ENCODE measurements at places on chromosomes 12 and 14.

DNA sequence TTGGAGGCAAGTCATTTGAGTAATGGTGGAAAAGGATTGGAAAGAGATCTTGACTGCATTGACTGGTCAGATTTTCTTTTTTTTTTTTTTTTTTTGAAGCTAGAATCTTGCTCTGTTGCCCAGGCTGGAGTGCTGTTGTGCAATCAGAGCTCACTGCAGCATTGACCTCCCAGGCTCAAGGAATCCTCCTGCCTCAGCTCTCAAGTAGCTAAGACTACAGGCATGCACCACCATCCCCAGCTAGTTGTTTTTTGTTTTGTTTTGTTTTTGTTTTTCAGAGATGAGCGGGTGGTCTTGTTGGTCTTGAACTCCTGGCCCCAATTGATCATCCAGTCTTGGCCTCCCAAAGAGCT is 30.9 kb upstream of the FAM222A start:
- DNase-seq = no peak

- no peak for DNase-seq
Observed at GRCh38 chr14:104651876-104652260, 37.5 kb upstream of the INF2 start.

GRCh38 chr12:28872654-28873268 is 276.3 kb upstream of the FAR2 start:
- DNase-seq = peak; percentile 62

DNA sequence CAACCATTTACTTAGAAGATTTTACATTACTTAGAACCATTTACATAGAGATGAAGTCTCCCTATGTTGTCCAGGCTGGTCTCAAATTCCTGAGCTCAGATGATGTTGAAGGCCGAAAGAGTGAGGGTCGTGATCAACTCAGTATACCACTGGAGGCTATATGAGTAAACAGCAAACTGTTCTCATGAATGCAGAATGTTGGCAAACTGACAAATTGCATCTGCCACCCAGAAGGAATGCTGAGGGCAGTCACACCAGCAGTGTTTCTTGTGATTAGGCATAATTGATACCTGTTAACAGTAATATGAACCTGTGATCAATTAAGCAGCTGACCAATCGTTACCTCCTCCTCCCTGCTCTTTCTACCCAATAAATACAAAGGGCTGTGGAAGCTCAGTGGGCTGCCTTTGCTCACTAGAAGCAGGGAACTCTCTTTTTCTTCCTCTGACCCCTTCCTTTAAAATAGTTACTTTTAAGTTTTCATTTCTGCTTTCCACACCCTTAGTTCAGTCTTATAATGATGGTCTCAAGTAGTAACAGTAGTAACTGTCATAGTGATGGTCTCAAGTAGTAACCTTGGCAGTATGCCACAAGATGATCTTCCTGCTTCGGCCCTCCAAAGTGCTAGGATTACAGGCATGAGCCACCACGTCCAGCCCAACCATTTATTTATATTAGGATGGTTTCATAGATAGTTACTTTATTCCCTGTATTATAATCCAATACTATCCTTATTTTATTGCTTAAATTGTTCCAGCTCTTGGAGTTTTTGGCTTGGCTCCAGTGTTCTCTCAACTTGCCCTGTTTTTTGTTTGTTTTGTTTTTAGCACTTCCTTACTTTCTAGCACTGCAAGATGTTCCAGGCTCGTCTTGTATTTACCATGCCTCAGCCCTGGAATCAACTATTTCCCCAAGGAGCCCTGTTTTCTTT is 25.8 kb downstream of the LIMA1 start:
- no peak for DNase-seq

- DNase-seq = no peak
Observed at GRCh38 chr14:81055971-81056370, 100.5 kb downstream of the TSHR start.

GRCh38 chr12:122051231-122051876 is 27.2 kb upstream of the MLXIP start:
- DNase-seq = no peak

- no peak for DNase-seq
Observed at GRCh38 chr12:53344487-53344823, 8.3 kb upstream of the SP7 start.

- no peak for DNase-seq
Observed at GRCh38 chr12:14842315-14842714, 1.0 kb downstream of the ART4 start.

DNA sequence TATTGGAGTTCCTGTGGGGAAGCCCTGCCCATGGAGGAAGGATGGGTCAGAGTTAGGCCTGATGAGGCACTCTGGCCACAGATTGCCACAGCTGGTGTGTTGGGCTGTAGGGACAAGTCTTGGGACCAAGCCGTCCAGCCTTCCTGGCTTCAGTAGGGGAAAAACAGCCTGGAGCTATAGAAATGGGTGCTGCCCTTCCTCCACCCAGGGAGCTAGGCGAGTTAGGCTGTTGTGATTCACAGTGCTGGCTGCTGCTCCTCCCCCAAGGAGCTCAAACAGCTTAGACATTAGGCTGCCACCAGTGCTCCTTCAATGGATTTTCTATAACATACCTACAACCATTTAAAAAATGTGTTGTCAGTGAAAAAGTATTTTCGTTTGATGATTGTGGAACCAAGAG is 274.3 kb downstream of the RPL10L start:
- DNase-seq = no peak

DNA sequence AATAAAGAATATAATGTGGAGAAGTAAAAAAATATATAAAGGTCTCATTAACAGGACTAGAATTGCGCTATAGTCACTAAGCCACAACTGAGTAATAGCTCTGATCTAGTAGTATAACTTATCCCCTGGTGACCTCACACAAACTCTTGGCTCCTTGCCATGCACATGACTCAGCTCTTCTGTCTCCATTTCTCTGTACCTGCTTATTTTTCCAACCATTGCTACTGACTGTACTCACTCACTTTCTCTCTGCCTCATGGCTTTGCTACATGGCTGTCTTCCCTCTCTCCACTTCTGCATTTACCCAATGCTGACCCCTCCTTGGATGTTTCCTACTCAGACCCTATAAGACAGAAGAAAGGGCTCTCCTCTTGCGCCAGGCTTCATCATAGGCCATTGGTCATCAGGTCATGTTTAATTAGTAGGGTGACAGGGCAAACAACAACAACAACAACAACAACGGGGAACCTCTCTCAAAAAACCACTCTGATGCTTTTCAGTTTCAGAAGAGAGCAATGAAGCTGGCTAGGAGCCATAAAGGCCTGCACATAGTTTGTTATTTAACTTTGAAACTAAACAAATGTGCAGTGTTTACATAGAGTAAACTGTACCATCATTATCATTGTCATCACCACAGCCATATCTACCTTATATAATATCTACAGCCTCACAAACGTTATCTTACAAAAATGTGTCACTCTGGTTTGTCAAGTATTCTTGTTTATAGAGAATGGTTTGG is 25.6 kb upstream of the KRAS start:
- DNase-seq = peak; percentile 62

GRCh38 chr14:105374389-105374788 is 23.9 kb upstream of the TEX22 start:
- no peak for DNase-seq

- no peak for DNase-seq
Observed at GRCh38 chr12:49293056-49293956, 1.6 kb upstream of the PRPH start.

DNA sequence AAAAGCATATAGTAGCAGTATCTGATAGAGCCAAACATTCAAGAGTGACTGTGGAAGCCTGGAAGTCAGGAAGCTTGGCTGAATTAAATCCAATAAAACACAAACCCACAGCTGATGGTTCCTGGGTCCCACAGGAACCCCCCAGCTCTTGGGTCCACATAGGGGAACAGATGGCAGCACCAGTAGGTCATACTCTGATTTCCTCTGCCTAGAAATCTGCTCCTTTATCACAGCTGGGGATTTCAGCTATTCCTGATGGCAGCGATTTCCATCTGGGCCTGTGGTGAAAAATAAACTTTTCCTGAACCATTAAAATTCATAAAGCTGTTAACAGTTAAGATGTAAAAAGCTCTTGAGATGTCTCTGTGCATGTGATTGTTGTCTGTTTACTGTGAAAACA is 202.0 kb upstream of the FRMD6 start:
- DNase-seq = no peak

DNA sequence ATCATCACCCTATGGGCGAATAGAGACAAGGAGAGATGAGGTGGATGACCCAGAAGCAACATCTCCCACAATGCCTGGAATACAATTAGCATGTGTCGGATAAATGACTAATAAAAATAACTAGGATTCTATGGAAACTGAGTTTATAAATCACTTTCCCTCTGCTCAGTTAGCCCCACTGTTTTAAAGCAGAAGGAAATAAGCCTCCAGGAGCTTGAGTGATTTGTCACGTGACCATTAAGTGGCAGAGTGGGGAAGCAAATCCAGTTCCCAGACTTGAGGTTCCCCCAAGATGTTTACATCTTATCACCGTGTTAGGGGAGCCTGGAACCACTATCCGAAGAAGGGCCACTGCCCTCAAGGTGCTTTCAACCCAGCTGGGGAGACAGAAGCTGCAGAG is 136.5 kb upstream of the CCND2 start:
- DNase-seq = no peak
